Hair follicle dermal papilla cell (primary cell): ENCODE measurements at places on chromosomes 11 and 22. TPM values are rescaled to one million over a fixed set of nuclear protein-coding genes. Genes with fewer than 3 reads are reported as not detected.

OR52N4 gene
- total RNA-seq: not detected in 2 replicates

SAA4 gene
- total RNA-seq: not detected in 2 replicates

RIMBP3C gene
- 0.12 and 0.32 TPM in 2 replicates for total RNA-seq

MEI1 gene
- 0.32 and 0.73 TPM in 2 replicates for total RNA-seq

SLC22A25 gene
- total RNA-seq: not detected in 2 replicates
